ENCODE measurements at places on chromosomes 1 and 21.

GRCh38 chr1:27235827-27236226 lies 1.4 kb downstream of the WDTC1 start:
- no peak for DNase-seq

- no peak for DNase-seq
Observed at GRCh38 chr1:212009561-212009960, 25.8 kb downstream of the INTS7 start.

GRCh38 chr1:213744780-213745179 lies 243.0 kb upstream of the PROX1 start:
- DNase-seq = no peak

DNA sequence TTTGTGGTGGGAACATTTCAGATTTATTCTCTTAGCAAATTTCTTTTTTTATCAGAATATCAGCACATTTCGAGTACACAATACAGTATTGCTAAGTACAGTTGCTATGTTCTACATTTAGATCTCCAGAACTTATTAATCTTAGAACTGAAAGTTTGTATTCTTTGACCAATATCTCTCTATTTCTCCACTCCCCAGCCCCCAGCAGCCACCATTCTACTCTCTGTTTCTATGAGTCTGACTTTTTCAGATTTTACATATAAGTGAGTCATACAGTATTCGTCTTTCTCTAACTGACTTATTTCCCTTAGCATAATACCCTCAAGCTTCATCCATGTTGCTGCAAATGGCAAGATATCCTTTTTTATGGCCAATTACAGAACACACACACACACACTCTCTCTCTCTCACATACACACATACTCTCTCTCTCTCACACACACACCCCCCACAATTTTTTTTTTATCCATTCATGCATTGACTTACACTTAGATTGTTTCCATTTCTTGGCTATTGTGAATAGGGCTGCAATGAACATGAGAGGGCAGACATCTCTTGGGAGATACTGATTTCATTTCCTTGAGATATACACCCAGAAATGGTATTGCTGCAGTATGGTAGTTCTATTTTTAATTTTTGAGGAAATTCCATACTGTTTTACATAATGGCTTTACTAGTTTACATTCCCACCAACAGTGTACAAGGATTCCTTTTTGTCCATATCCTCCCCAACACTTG lies 15.7 kb downstream of the RPTN start:
- DNase-seq = no peak

DNA sequence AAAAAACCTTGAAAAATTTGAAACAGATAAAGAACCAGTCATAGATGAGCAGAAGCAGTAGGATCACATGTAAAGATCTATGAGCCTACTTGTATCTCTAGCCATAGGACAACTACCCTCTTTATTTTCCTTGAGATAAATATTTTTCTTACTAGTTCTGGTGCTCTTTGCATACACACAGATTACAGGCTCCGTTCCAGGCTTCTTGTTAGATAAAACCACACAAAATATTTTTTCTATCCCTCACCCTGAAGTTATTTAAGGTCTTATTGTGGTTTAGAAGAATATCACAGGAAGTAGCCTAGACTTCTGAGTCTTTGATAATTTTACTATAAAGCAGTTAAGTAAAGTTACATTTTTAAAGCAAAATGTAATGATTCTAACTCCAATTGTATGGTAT lies 512.2 kb downstream of the NEGR1 start:
- no peak for DNase-seq
